ENCODE measurements at places on chromosomes 12 and 14.

DNA sequence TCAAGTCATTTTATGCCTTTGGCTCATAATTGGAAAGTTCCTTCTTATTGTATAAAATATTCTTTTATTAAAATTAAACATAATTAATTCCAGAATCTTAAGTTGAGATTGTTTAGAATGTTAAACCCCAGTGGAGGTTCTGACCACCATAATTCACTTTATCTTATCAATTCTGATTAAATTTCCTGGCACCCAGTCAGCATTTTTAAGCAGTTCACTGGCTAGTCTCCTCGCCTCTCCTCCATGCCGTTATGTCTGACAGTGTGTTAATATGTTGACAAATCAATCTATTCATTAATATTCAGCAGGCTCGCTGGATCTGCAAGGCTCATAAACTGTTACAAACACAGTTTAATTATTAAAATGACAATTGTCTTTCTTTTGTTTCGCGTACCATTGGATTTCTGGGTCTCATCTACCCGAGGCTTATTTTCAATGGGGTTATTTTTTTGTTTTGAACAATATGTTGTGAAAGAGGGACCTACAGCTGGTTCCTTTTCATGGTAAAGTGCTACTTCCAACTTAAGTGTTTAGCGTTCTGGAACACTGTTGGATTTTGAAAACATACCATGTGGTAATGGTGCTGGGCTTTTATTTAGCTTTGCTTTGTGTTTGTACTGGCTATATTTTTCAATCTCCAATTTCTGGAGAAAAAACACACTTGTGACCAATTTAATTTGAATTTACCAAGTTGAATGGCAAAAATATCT lies 339.7 kb downstream of the PRKD1 start:
- DNase-seq, result no peak

DNA sequence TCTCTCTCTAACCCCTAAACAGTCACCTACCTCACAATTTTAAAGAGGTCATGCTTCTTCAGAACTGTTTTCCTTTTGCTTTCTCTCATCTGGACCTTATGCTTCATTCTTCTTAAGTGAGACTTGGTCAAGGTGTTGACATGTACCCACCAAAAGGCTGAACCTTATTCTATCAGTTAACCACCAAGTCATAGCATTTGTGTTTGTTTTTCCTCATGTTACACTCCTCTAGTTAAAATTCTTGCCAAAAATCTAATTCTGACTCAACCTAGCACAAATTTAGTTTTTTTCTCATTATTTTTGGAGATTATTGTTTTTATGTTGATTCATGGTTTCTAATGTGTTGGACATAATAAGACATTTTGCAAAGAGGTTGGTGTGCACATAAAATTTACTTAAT lies 578.6 kb downstream of the SLC16A7 start:
- no peak for DNase-seq

DNA sequence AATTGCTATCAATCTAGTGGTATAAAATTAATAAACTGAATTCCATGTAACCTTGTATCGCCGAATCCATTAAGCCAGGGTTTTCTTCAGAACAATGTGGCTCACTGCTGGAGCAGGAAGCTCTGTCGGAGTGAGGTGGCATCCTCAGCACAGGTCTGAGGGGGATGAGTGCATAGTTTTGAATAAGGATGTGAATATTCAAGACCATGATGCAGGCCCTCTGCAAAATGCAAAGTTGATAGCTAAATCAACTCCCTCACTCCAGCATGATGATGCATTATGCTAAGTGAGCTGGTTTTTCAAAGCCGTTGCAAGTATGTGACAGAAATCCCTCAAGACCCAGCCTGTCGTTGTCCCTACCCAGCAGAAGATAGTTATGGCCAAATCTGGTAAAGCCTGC lies 53.0 kb downstream of the TRIM9 start:
- no peak for DNase-seq

- DNase-seq, result no peak
Measured at GRCh38 chr12:52534482-52534881, 14.3 kb upstream of the KRT5 start.

GRCh38 chr12:29638528-29638927 lies 141.0 kb upstream of the OVCH1 start:
- no peak for DNase-seq

GRCh38 chr14:76267322-76268046 lies 108.5 kb upstream of the ESRRB start:
- peak; percentile 78 for DNase-seq

GRCh38 chr14:87323191-87323590 lies 669.8 kb downstream of the GALC start:
- no peak for DNase-seq

DNA sequence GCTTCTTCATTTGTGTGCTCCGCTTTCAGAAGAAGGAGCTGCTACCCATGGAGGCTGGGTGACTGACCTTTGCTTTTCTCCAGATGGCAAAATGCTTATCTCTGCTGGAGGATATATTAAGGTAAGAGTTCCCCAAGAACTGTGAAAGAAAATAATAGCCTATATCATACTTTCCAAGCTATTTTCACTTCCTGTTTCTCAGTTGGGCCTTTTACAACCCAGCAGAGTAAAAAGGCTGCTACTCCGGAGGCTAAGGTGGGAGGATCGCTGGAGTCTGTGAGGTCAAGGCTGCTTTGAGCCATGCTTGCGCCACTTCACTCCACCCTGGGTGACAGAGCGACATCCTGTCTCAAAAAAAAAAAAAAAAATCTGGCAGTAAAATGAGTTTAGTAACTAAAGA lies 82.1 kb downstream of the APAF1 start:
- DNase-seq, result no peak
